Stimulated activated CD4-positive, alpha-beta T cell treated with anti-CD3 and anti-CD28 coated beads, TNF-alpha, amount 100 ng/mL, for 4 hours (primary cell): ENCODE measurements at places on chromosomes 13 and 19.

GRCh38 chr19:56707821-56708220, 36.3 kb upstream of the ZNF835 start:
- DNase-seq: no peak

- DNase-seq: no peak
Measured at GRCh38 chr13:25171517-25172302, at the start of gene AMER2. TSS of gene AMER2 (minus strand) at chr13:25172288. CDS start at chr13:25171619, 669 bp downstream.

GRCh38 chr13:94243551-94243950, 235.9 kb downstream of the DCT start:
- DNase-seq: no peak

DNA sequence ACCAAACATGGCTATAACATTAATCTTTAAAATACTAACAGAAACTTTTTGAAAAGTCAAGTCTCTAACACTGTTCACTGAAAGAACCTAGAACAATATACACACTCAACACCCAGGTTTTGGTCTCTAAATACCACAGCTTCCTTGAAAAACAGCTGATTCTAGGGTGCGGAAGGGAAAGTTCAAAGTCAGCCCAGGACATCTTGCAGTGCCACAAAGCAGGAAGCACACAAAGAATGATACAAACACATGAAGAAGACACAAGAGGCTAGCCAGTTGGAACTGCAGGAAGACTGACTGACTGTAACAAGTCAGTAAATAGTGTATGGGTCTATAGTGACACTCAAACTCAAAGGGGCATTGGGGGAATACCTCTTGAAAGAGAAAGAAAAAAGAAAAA, 4.6 kb downstream of the DEDD2 start:
- no peak for DNase-seq

DNA sequence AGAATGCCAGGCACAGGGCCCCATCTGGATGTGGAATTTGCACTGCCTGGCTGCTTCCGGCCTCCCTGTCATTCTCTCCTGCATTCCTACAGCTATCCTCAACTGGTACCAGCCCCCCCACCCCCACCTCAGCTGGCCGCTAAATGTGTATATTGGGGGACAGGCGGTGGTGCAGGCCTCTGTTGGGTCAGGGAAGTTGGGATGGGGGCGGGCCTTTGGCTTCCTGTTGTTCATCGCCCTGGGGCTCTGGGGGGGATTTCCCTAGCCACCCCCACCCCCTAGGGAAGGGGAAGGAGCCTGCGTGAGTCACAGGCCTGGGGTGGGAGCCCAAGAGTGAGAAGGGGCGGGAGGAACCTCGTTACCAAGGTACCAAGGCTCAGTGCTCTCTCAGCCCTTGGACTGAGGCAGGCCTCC, 10.6 kb downstream of the POU2F2 start:
- DNase-seq: peak; percentile 68

DNA sequence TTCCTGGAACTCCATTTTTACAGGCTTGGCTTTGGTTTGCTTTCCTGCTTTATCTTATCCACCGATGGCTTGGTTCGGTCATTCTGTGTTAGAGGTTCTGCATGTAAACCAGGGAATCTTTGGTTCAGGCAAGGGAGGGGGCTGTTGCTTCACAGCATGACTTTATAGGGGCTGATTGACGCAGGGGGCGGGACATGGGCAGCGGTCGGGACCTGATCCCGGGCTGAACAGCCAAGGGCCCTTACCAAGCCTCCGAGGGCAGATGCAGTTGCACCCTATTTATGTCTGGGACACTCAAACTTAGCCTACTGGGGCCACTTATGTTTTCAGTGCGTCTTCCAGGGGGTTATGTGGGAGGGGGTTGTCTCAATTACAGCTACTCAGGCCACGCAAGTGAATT, 312.4 kb downstream of the ZNF536 start:
- no peak for DNase-seq

DNA sequence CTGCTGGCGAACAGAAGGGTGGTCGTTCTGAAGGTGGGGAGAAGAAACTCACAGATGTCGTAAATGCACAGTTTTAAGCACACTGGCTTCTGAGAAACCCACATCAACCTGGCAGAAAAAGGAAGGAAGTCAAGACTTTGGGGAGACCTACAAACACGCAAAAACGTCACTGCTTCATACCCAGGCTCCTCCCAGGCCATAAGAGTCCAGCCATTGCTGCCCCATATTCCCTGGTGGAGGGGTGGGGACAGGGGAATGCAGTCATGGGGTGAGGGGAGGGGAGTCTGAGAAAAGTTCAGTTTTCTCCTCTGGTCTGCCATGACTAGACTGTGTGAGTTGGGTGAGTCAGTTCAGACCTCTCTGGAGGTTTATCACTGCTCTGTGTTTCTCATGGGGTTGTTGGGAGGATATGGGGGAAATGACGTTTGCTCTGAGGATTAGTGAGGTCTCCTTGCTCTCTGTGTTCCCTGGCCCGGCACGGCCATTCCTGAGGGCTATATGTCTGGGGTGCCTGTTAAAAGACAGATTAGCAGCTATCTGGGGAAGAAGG, 139.0 kb downstream of the FLT1 start:
- no peak for DNase-seq

- no peak for DNase-seq
Measured at GRCh38 chr13:39266426-39266825, 228.2 kb downstream of the NHLRC3 start.

GRCh38 chr19:15874821-15875474, 22.9 kb downstream of the CYP4F2 start:
- DNase-seq: no peak
